ENCODE measurements at places on chromosomes 3 and 15. TPM values are rescaled to one million over a fixed set of nuclear protein-coding genes. Genes with fewer than 3 reads are reported as not detected.

CACNA1D gene
- total RNA-seq, result 5.3 TPM

SLC28A1 gene
- total RNA-seq, result not detected

GHSR gene
- total RNA-seq, result not detected

ZNF35 gene
- 0.13 TPM for total RNA-seq

LMOD3 gene
- 0.19 TPM for total RNA-seq

HRG gene
- total RNA-seq, result not detected

PEAK1 gene
- 17.8 TPM for total RNA-seq

CCR2 gene
- not detected for total RNA-seq

CP gene
- total RNA-seq, result 0.53 TPM

ERICH6 gene
- not detected for total RNA-seq

C3orf22 gene
- not detected for total RNA-seq

HYAL1 gene
- 1.1 TPM for total RNA-seq

SPINT1 gene
- total RNA-seq, result 0.32 TPM

CTXN2 gene
- total RNA-seq, result not detected

ARIH2 gene
- 138 TPM for total RNA-seq

SPATA12 gene
- total RNA-seq, result 0.69 TPM

CELF6 gene
- total RNA-seq, result not detected

COPG1 gene
- total RNA-seq, result 205 TPM

ANO10 gene
- 16.0 TPM for total RNA-seq

SUCLG2 gene
- 39.3 TPM for total RNA-seq

ALG1L2 gene
- total RNA-seq, result not detected

IL17RB gene
- not detected for total RNA-seq

CILP gene
- total RNA-seq, result 0.13 TPM

AGTR1 gene
- 0.08 TPM for total RNA-seq

CPEB1 gene
- 19.1 TPM for total RNA-seq

PLCB2 gene
- 3.2 TPM for total RNA-seq

ADAM10 gene
- 132 TPM for total RNA-seq

CSPG4 gene
- total RNA-seq, result 13.7 TPM

TMEM207 gene
- 0.21 TPM for total RNA-seq

SCAANT1 gene
- total RNA-seq, result not detected

FGF7 gene
- total RNA-seq, result 20.3 TPM

APBA2 gene
- total RNA-seq, result 24.6 TPM

NMB gene
- 5.4 TPM for total RNA-seq

LAMB2 gene
- 45.1 TPM for total RNA-seq

LSMEM2 gene
- not detected for total RNA-seq

FBXO40 gene
- 0.08 TPM for total RNA-seq

IGF2BP2 gene
- total RNA-seq, result 59.5 TPM

CHRM5 gene
- total RNA-seq, result not detected

ANKRD34C gene
- not detected for total RNA-seq

BRPF1 gene
- 17.7 TPM for total RNA-seq

VGLL3 gene
- 0.05 TPM for total RNA-seq

POMGNT2 gene
- 16.1 TPM for total RNA-seq

CTDSPL gene
- 15.5 TPM for total RNA-seq

RLBP1 gene
- 37.2 TPM for total RNA-seq

FAM81A gene
- total RNA-seq, result 21.2 TPM

DNAJA4 gene
- 8.7 TPM for total RNA-seq

SLC28A2 gene
- total RNA-seq, result not detected

ELL3 gene
- total RNA-seq, result 0.69 TPM

FSTL1 gene
- total RNA-seq, result 69.2 TPM

MEX3B gene
- total RNA-seq, result 1.1 TPM
